ENCODE measurements at places on chromosomes 6 and 20. TPM values are rescaled to one million over a fixed set of nuclear protein-coding genes. Genes with fewer than 3 reads are reported as not detected.
A peak's percentile ranks its signal among the peaks of the same experiment; 100 is the strongest.

Gene LPA
- not detected for total RNA-seq

DNA sequence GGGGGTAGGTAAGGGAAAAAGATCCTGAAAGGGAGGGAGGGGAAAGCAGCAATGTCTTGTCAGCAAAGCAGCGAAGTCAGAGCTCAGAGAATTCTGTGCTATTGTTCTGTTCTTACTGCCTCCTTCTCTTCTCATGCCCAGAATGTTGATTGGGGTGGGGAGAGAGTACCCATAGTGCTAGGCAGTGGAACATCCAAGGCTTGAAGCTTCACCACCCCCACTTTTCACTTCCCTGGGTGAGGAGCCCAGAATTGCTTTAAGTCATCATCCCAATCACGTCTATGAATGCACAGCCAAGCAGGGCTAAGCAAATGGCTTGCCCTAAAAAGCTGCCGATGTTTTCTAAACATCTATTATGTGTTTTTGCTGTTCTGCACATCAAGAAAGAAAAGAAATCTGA, 16.5 kb downstream of the REPS1 start:
- no peak for ATAC-seq

GRCh38 chr20:6525447-6526303, 241.8 kb upstream of the BMP2 start:
- no peak for ATAC-seq

Gene ADGRF4
- 0.17 TPM for total RNA-seq

Gene WFDC10B
- total RNA-seq: not detected

DNA sequence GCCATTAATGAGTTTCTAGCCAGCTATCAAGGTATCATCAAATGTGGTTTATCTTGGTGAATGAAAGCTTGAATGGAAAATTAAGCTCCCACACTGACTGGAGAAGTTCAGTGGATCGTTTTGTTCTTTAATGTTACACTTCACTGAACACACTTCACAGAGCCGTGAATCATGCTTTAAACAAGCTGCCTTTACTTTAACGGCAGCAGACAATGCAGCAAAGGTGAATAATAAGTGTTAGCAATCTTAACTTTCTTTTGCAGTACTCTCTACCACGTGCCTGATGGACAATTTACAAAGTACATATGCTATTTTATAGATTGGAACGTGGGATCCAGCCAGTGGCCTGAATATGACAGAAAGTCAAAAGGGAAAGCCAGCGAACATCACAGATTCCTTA, 424.5 kb downstream of the GRIK2 start:
- no peak for ATAC-seq

DNA sequence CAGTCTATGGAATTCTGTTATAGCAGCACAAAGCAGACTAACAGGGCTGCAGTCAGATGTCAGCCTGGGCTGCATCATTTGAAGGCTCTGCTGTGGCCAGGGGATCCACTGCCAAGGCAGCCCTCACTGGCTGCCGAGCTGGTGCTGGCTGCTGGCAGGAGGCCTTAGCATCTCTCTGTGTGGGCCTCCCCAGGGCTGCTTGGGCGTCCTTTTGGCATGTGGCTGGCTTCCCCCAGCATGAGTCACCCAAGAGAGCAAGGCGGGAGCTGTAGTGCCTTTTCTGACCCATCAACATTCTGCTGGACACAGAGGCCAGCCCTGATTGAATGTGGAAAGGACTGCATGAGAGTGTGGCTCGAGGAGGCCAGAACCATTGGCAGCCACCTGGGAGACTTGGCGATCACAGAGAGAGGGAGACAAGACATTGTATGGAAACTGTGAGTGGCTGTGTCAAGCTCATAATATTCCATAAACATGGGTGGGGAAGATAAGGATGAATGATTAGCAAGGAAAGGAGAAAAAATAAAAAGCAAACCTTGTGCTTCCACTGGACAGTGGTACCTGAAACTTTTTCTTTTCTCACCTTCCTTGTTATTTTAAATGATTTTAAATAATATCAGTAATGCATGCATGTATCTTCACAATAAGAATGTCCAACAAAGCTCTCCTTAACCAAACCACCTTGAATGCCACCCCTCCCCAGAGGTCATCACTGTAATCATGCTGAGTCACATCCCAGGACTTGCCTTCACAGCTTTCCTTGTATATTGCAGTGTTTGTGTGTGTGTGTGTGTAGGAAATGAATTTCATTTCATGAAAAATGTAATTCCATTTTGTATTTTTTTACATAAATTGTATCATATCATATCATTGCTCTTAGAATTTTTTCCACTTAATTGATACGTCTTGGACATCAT, 55.0 kb upstream of the VSX1 start:
- peak; percentile 89 for ATAC-seq

GRCh38 chr6:4316867-4317400, 181.6 kb upstream of the ECI2 start:
- peak; percentile 80 for ATAC-seq

DNA sequence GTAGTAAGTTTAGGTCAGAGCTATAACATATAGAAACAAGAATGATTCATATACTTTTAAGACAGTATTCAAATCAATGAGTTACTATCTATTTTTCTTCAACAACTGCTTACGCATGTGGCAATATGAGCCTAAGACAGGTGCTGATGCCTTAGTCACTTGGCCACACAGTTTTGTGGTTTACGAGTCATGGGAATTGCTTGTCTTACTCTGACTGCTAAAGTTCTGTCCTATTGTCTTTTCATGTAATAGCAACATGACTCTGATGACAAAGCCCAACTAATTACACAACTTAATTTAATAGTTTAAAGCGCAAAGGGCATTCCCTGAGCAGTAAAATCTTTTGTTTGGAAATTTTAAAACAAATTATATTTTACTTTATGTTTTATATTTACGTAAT, 159.3 kb upstream of the CENPW start:
- no peak for ATAC-seq

DNA sequence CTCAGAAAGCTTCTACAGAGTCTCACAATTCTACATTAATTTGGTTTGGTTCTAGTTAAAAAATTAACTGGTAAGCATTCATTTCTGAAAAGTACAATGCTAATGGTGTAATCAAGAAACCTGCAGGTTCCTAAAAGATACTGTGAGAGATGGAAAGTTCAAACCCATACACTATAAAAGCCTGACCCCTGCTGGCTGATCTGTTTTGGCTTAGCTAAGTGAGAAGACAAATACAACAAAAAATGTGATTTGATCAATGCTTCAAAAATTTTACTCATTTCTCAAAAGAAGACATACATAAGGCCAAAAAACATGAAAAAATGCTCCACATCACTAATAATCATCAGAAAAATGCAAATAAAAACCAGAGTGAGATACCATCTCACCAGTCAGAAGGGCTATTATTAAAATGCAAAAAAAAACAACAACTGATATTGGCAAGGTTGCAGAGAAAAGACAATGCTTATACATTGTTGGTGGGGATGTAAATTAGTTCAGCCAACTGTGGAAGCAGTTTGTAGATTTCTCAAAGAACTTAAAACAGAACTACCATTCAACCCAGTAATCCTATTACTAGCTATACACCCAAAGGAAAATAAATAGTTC, 102.8 kb downstream of the MOXD1 start:
- no peak for ATAC-seq

Gene DAAM2
- total RNA-seq: 254 TPM

DNA sequence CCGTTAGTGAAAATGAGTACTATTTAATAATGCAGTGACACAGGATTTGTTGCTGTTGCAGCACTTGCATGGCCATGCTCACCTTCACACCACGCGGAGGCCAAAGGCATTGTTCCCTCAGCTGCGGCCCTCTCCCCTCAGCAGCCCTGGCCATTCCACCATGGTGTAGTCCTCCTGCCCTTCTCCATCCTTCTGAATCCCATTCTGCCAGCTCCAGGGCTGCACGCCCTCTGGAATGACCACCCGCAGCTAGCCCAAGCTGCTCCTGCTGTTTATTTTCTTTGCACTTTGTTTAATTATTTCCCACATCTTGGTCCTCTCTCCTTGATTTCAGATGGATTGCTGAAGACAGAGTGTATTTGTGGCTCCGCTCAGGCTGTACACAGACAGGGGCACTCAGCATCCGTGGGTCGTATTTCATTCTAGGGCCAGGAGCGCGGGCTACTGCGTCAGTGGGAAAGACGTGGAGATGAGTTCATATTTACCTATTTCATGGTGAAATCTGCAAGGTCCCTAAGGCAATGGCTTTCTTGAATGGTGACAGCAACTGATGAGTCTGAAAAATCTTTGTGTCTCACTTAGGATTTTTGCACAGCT, 81.4 kb upstream of the DUSP22 start:
- no peak for ATAC-seq

Gene MCM9
- 11.8 TPM for total RNA-seq

- ATAC-seq: no peak
Measured at GRCh38 chr6:77326029-77326428, 137.3 kb downstream of the HTR1B start.

- no peak for ATAC-seq
Measured at GRCh38 chr20:4226330-4227084, 211.1 kb upstream of the RNF24 start.

- no peak for ATAC-seq
Measured at GRCh38 chr6:123898665-123899064, 95.0 kb downstream of the NKAIN2 start.

DNA sequence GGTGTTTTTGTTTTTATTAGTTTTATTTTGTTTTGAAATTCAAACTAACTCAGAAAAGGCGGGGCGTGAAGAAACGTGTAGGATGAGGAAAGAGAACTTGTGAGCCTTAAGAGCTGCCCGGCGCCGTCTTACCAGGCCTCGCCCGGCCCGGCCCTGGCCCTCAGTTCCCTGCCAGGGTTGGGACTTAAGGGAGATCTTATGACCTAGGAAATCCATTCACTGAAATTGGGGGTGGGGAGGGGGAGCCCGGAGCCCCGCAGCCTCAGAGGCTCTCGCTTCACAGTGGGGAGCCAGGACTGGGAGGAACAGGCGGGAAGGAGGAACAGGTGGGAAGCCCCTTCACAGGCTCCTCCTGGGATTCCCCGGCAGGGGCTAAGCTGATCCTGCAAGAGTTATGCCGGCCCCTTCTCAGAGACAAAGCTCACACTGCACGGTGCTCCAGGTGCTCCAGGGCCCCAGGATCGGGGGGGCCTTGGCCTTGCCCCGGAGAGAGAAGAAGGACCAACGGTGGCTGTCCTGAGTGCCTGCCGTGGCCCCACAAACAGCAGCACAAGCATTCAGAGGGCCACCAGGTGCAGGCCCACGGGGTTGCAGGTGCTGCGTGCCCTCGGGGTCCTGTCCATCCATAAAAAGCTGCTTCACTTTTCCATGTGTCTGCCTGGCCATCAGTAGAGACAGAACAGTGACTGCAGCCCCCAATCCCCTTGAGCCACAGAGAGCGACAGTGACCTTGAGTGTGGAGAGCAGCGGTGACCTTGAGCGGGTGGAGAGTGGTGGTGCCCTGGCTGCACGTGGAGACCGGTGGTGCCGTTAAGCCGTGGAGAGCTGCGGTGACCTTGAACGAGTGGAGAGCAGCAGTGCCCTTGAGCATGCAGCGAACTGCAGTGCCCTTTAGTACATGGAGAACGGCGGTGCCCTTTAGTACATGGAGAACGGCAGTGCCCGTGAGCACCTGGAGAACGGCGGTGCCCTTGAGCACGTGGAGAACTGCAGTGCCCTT, 152.7 kb downstream of the DLL1 start:
- no peak for ATAC-seq

DNA sequence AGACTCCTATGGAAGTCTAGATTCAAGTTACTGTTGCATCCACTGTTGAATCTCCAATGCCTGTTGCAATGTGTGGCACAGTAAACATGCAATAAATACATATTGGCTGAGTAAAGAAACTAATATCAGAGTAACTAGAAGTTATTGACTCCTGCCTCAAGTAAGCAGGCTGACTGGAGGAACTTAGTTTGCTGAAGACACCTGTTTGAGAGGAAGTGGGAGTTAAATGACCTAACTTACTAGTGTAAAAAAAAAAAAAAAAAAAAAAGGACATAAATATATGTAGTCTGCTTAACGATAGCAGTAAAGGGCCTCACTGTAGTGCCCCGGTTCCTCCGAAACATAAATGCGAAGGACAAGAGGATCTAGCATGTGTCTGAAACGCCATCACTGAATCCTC, 249.8 kb upstream of the PRDM1 start:
- ATAC-seq: no peak

Gene FAM217A
- total RNA-seq: not detected

Gene SIRPD
- not detected for total RNA-seq

DNA sequence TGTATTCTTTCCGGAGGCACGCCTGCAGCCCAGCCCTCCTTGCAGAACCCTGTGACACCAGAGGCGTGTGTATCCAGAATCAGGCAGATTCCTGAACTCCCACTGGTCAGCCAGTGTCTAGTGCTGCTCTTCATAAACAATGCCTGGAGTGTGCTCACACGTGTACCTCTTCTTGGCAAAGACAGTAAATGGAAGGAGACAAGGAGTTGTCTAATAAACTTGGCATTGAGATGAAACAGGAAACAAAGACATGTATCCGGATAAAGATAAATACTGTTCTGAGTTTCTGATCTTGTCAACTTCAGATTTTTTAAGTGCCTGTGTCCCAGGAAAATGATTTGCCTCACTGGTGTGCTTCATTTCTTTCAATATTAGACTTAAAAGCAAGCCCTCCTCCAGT, 1.7 kb downstream of the RPS6KA2 start:
- no peak for ATAC-seq

Gene CRYBG1
- 10.8 TPM for total RNA-seq

GRCh38 chr20:41095110-41095969, 42.0 kb upstream of the PLCG1 start:
- ATAC-seq: peak; percentile 56

GRCh38 chr6:98787961-98788360, 46.4 kb upstream of the POU3F2 start:
- no peak for ATAC-seq

DNA sequence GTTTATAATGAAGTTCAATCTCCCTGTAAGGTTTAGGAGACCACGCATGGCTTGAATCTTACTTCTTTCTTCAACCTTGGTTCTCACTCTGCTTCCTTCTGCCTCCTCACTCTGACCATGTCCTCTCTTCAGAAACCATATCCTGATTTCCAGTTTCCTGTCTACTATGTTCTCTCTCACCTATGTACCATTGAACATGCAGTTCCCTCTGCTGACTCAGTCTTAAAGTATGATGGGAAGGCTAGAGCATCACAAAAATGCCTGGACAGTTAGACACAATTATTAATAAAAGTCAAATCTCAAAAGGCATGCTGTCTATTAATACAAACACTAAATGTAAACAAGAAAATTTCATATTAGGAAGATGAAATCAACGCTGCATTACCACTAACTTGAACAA, 151.6 kb downstream of the PRKN start:
- ATAC-seq: no peak
